ENCODE measurements at places on chromosomes 1 and 21. TPM values are rescaled to one million over a fixed set of nuclear protein-coding genes. Genes with fewer than 3 reads are reported as not detected.

- no peak for DNase-seq
Measured at GRCh38 chr1:18062185-18062584, 45.4 kb upstream of the IGSF21 start.

DNA sequence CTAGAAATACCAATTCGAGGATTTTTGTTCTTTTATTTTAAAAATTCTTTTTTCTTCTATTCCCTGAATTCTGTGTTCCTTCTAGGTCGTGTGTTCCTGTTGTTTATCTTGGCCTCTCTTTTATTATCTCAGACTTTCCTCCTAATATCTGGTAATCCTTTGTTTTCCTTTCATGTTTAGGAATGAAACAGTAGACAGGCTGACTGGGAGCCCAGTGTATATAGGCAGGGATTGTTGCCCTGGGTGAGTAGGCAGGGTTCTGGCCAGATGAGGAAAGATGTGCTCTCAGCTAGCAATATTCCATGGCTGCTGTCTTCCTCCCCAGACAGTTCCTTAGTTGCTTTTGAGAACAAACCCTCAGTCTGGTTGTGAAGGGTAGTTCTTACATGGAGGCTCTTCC is 161.8 kb upstream of the PDE4B start:
- no peak for DNase-seq

GRCh38 chr1:240843798-240844197 is 231.8 kb upstream of the GREM2 start:
- DNase-seq: no peak

DNA sequence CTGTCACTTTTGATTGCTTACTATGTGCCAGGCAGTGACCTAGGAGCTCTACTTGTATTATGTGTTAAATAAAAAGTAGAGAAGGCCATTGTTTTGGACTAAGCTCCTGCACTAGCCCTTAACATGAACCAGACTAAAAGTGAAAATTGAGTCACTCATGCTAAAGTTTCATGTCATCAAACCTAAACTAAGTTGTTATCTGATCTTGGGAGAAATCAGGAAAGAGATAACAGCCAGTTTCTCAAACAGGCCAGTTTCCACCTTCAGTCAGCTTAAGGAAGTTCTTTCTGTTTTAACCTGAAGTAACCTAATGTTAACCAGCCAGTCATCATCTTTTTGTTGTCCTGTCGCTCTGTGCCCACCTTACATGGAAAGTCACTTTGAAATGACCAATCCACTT is 102.1 kb upstream of the MARK1 start:
- DNase-seq: no peak

DNA sequence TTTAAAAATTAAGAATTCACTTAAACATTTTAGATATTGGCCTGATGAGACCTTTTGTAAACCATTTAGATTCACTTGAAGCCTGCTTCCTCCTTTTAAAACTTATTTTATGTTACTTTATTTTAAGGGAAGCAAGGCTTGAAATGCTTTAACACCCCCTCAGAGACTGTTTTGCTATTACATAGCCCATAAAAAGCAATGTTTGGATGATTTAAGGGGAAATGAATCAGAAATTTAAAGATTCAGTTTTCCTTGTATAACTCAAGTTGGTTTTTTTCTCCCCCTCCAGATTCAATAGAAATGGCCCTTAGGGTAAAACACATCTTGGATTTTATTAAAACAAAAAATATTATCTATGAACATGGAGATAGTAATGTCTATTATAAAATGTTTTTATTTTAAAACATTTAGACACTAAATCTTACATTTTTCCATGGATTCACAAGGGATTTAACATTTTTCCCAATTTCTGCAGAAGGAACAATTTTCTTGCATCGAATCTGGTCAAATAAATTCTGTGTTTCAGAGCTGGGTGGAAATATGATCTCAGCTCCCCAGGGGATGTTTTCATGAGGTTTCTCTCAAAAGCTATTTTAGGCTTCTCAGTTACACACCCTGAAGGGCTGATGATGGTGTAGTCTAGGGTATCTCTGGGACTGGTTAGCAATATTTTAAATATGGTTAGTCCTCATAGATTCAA is 69.3 kb upstream of the WARS2 start:
- no peak for DNase-seq

- DNase-seq: no peak
Measured at GRCh38 chr1:7296968-7297367, 474.1 kb upstream of the VAMP3 start.

DNA sequence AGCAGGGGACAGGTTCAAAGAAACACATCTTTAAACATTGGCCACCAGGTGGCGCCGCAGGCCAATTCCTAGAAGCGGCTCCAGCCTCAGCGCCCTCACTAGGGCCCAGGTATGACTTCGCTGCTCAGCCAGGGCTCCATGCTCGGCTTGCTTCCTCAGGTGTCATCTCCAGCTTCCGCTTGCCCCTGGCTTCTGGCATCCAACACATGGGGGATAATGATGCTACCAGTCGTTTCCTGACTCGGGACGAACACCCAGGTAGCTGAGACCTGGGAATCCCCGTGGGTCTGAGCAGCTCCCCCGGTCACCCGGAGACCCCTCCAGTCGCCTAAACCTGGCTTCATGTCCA is 8.5 kb upstream of the MEX3A start:
- DNase-seq: peak; percentile 92

DNA sequence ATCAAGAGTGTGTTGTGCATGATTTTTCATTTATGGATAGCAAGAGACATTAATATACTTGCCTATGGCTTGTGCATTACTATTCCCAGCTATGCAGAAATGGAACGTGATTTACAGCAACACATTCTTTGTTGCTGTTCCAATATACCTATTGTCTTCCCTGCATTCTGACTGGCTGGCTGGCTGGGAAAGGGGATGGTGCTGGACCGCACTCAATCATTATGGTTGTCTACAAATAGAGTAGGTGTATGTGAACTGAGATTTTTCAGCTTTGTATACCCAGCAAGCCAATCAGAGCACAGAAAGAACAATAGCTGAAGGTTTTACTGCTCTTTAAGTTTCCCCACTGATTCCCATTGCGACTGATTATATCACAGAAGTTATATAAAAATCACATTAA is 167.5 kb downstream of the ATG4C start:
- no peak for DNase-seq

GRCh38 chr1:170881268-170882265 is 53.8 kb upstream of the MROH9 start:
- DNase-seq: no peak

DNA sequence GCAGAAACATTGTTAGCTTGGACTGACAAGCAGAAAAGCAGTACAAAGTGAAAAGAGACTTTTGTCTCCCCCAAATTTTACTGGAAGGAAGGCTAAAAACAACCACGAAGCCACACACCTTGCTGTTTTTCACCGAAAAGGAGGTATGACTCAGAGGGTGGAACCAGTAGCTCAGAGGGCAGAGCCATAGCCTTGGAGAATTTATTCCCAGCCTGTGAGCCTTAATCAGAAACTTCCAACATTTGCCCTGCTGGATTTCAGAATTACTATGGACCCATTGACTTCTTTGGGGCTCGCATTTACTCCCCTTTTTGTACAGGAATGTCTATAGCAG is 32.0 kb downstream of the RPS6KC1 start:
- peak; percentile 57 for DNase-seq

GRCh38 chr1:54156201-54156600 is 3.4 kb upstream of the CDCP2 start:
- no peak for DNase-seq

DNA sequence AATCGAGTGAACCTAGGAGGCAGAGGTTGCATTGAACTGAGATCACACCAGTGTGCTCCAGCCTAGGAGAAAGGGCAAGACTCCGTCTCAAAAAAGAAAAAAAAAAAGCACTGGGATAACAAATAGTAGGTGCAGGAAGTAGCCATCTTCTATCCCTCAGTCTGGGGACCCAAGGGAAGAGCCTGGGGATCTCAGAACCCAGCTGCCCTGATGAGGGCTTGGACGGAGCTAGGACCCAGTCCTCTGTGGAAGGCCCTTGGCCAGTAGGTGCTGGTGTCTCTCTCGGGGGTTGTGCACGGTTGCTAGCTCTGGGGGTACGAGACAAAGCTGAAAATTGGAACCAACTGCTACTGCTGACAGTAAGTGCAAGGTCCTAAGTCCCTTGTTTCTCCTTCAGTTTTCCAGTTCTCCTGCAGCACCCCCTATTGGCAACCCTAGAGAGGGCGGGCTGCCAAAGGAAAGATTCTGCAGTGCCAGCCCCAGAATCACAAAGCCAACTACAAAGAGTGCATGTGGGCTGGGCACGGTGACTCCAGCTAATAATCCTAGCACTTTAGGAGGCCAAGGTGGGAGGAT is 57.6 kb upstream of the KIF1B start:
- peak; percentile 51 for DNase-seq

DNA sequence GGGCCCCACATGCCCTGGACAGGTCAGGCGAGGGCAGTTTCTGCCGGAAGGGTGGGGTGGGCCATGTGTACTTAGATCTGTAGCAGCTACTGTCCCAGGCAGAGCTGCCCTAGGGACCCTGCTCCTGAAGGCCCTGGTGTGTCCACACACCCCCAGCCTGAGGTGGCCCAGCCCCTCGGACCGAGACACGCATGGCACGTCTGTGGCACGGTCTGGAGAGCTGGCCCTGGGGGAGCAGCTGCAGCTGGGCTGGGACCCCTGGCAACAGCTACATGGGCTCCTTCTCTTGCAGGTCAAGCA is 24.6 kb downstream of the PANK4 start:
- no peak for DNase-seq

DNA sequence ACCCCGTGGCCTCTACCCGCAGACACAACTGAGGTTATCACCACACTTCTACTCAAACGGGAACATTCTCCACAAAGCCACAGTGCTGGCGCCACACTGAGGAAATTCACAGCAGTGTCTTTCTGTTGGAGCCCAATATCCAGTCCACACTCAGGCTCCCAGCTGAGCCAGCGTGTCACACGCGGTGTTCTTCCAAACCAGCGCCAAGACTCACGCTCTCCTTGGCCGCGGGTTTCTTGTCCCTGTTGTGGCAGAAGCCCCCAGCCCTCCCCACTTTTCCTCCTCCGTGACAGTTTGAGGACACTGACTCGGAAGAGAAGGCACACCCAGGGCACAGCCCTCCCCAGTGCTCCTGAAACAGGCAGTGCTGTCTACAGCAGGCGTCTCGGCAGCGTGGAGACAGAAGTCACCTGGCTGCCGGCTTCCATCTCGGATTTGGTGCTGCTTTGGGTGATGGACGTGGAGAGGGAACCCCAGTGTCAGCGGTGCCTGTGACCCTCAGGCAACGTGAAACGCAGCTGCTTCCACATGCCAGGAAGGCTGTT is 35.4 kb upstream of the AGPAT3 start:
- DNase-seq: no peak

- DNase-seq: no peak
Measured at GRCh38 chr1:35768350-35769187, 1.2 kb downstream of the CLSPN start.

- DNase-seq: no peak
Measured at GRCh38 chr1:160821627-160822026, 25.7 kb downstream of the LY9 start.

DNA sequence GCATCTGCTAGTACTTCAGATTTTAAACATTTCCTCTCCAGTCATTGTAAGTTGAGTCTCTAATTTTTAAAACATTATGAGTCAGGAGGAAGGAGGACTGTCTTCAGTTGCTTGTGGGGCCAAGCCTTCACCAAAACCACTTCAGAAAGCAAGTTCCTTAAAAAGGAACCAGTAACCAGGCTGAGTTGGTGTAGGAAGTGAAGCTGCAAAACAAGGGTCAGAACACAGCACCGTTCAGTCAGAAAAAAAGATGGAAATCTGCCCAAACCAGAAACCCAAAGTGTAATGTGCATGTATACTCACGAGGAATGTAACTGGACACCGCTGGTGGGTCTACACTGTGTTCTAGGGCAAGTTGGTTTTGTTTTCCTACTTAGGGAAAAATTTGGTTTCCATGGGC is 402.1 kb downstream of the SETD4 start:
- peak; percentile 27 for DNase-seq

- DNase-seq: no peak
Measured at GRCh38 chr1:92192246-92192645, 25.5 kb upstream of the C1orf146 start.

- peak; percentile 76 for DNase-seq
Measured at GRCh38 chr1:23619299-23620188, 60.2 kb upstream of the ID3 start.

GRCh38 chr1:2320760-2321667 is 70.3 kb downstream of the MORN1 start:
- DNase-seq: no peak

GRCh38 chr1:30525631-30525970 is 197.8 kb downstream of the MATN1 start:
- no peak for DNase-seq

GRCh38 chr1:2983706-2984398 is 37.4 kb upstream of the ACTRT2 start:
- no peak for DNase-seq

Gene RCSD1
- total RNA-seq: 157 TPM

Gene KCNJ15
- not detected for total RNA-seq

Gene EFNA3
- 2.7 TPM for total RNA-seq

Gene ARV1
- total RNA-seq: 17.7 TPM

Gene TEDDM1
- total RNA-seq: not detected

Gene HTR1D
- total RNA-seq: not detected

Gene TSPAN1
- total RNA-seq: not detected

Gene LCA5L
- 0.19 TPM for total RNA-seq

Gene MASP2
- not detected for total RNA-seq

Gene TARS2
- 35.9 TPM for total RNA-seq

Gene SEC16B
- total RNA-seq: 0.23 TPM

Gene POGZ
- 85.5 TPM for total RNA-seq

Gene OR2L8
- total RNA-seq: 0.29 TPM

Gene SLAMF1
- total RNA-seq: 70.6 TPM

Gene FMO4
- 1.0 TPM for total RNA-seq

Measured in activated CD4-positive, alpha-beta T cell treated with anti-CD3 and anti-CD28 coated beads, Interleukin-2, amount 10 ng/mL, durations not matched to agents 7 days and 5 days (primary cell).